Activated CD4-positive, alpha-beta T cell treated with anti-CD3 and anti-CD28 coated beads, Interleukin-2, amount 50 U/mL, for 16 hours (primary cell): ENCODE measurements at places on chromosomes 2 and 18.

DNA sequence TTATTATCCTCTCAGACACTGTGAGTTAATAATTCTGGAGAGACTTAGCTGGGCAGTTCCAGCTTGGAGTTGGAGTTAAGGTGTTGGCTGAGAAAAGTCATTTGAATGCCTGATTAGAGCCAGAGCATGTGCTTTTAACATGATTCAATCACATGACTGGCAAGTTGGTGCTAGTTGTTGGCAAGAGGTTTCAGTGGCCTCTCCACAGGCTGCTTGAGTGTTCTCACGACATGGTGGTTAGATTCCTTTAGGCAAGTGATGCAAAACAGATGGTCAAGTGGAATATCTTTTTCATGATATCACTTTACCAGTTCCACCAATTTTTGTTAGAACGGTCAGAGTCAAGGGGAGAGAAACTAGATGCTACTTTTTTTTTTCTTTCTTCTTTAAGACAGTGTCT is 262.7 kb upstream of the FN1 start:
- DNase-seq, result no peak

DNA sequence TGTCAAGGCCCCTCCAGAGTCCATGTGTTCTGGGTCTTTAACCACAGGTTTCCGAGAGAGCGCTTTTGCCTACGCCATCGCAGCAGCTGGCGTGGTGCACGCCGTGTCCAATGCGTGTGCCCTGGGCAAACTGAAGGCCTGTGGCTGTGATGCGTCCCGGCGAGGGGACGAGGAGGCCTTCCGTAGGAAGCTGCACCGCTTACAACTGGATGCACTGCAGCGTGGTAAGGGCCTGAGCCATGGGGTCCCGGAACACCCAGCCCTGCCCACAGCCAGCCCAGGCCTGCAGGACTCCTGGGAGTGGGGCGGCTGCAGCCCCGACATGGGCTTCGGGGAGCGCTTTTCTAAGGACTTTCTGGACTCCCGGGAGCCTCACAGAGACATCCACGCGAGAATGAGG is 9.3 kb downstream of the WNT10A start:
- no peak for DNase-seq

DNA sequence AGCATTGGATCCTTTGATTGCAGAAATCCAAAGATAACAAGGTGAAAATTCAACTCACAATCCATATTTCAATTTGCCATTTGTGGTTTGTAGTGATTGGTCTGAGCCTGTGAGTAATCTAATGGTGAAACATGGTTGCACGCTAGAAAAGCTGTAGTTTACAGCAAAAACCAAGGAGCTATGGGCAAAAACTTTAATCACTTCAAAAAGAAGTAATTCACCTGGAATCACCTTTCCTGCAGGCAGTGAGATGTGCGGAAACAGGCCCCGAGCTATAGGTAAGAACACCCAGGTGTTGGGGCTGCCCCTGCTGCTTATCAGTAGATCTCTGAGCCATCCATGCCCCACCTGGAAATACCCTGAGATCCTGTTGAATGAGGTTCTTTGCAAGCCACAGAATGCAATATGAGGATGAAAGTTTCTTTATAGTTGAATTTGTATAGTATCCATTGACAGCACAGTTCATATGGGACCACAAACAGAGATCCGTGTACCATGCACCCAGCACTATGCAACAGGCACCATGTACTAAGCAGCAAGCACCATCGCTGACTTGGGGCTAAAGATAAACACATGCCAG is 208.2 kb downstream of the SPP2 start:
- DNase-seq, result no peak

GRCh38 chr18:40066368-40066767 is 1888.7 kb upstream of the PIK3C3 start:
- DNase-seq, result no peak

GRCh38 chr2:209334188-209335017 is 89.4 kb upstream of the MAP2 start:
- peak; percentile 50 for DNase-seq

- DNase-seq, result no peak
Measured at GRCh38 chr2:86357392-86357963, 20.1 kb upstream of the REEP1 start.

- DNase-seq, result no peak
Measured at GRCh38 chr2:232890536-232890895, 20.5 kb downstream of the SNORC start.

DNA sequence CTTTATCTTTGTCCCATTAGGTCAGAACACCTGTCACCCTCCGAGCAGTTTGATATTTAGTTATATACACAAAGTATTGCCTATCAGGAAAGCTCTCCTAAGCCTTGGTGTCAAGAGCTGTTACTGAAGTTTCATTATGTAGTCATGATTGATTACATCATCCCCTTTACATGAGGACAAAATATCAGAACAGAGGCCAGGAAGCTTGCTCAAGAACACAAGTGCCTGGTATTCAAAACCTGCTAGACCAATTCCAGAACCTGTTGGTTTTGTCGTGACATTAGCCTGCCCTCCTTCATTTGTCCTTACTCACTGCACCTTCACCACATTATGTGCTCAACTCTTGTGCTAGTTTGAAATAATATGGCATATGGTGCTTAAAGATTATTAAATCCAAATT is 377.1 kb downstream of the CDH19 start:
- no peak for DNase-seq
